Esophagus (tissue), 2 donors: ENCODE measurements at places on chromosomes 7 and 10. TPM values are rescaled to one million over a fixed set of nuclear protein-coding genes. Genes with fewer than 3 reads are reported as not detected.

Gene PDE6C
- polyA plus RNA-seq, result not detected

Gene AKR1C8
- not detected for polyA plus RNA-seq

Gene PAX2
- not detected for polyA plus RNA-seq

Gene ZFYVE27
- polyA plus RNA-seq, result 9.6 TPM

Gene CAPZA2
- 13.6 TPM for polyA plus RNA-seq

Gene ACTR3C
- polyA plus RNA-seq, result 8.5 TPM
